ENCODE measurements at places on chromosomes 7 and 10. TPM values are rescaled to one million over a fixed set of nuclear protein-coding genes. Genes with fewer than 3 reads are reported as not detected.

The NRCAM gene
- polyA plus RNA-seq = 0.24 TPM

The NPM3 gene
- polyA plus RNA-seq = 41.5 TPM

GRCh38 chr10:14017467-14017866, 313.3 kb downstream of the FRMD4A start:
- no peak for DNase-seq

GRCh38 chr10:43029043-43029442, 47.8 kb upstream of the RET start:
- DNase-seq = no peak

GRCh38 chr7:16661924-16662323, 15.9 kb downstream of the BZW2 start:
- no peak for DNase-seq

Data from AG04450 (cell line).